B cell (primary cell): ENCODE measurements at places on chromosomes 16 and 17.

- peak; percentile 53 for DNase-seq
Observed at GRCh38 chr17:50765454-50766221, 1.7 kb downstream of the ANKRD40CL start.

DNA sequence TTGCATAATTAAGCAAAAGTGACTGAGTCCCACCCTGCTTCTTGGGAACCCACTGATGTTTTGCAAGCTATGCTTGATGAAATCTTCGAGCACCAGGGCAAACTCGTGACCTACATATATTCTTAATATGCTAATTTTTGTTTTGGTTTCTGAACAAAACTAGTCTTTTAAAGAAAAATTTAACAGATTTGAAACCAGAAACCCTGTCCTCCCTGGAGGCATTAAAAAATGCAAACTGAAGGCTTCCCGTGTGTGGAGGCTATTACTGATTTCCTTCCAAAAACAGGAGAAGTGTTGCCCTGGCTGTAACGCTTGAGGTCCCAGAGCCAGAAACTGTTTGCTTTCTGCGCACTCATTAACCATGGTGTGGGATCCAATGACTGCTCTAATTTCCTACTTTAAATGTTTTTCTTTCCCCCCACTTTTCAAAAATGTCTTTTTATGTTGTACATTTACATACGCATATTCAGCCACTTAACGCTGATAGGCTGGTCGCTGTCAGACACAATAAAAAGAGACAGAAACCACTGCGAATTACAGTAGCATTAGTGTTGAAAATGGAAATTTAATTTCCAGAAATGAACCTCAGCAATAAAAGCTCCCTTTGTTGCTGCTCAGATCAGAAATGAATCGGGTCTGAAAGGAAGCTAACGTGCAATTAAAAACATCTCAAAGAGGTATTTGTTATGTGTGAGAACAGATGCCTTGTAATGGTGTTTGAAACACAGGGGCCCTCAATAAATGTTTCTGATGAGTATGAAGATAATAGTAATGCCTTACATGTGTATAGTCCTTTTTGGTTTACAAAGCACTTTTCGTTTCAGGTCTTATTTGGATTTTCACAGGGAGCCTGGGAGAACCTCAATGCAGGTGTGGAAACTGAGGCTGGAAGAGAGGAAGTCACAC is 39.9 kb upstream of the IRX6 start:
- no peak for DNase-seq

- DNase-seq: no peak
Observed at GRCh38 chr17:65054602-65055001, 1.9 kb downstream of the GNA13 start.

GRCh38 chr17:40253565-40253964 is 34.1 kb upstream of the CDC6 start:
- DNase-seq: no peak

GRCh38 chr16:48969611-48970010 is 312.0 kb downstream of the CBLN1 start:
- DNase-seq: no peak
